ENCODE measurements at places on chromosomes 11 and 22. TPM values are rescaled to one million over a fixed set of nuclear protein-coding genes. Genes with fewer than 3 reads are reported as not detected.

The CABP2 gene
- not detected for total RNA-seq

The SLC22A25 gene
- not detected for total RNA-seq

The TPBGL gene
- total RNA-seq = not detected

The MAPK8IP1 gene
- total RNA-seq = 0.34 TPM

The CSRP3 gene
- not detected for total RNA-seq

The ZP1 gene
- total RNA-seq = not detected

The SLC25A1 gene
- 62.9 TPM for total RNA-seq

The TST gene
- 32.5 TPM for total RNA-seq

The PSMA1 gene
- total RNA-seq = 108 TPM

The SLC35E4 gene
- total RNA-seq = 7.5 TPM

The FGF19 gene
- not detected for total RNA-seq

The SMIM35 gene
- not detected for total RNA-seq

The TRIM22 gene
- total RNA-seq = 72.0 TPM

The APOBEC3B gene
- 0.50 TPM for total RNA-seq

The MMP7 gene
- 5.0 TPM for total RNA-seq

The CNTF gene
- total RNA-seq = 1.4 TPM

The OR5P2 gene
- total RNA-seq = under 0.01 TPM

The SMIM38 gene
- total RNA-seq = 0.21 TPM

The CCDC85B gene
- 10.9 TPM for total RNA-seq

The SPINDOC gene
- total RNA-seq = 4.4 TPM

The MRGPRF gene
- total RNA-seq = not detected

The IGF2 gene
- 0.07 TPM for total RNA-seq

The CHST1 gene
- 1.7 TPM for total RNA-seq

The BCL2L13 gene
- 65.3 TPM for total RNA-seq

The GAB4 gene
- not detected for total RNA-seq

The MYOD1 gene
- total RNA-seq = not detected

The FLRT1 gene
- 0.34 TPM for total RNA-seq

The TMEM9B gene
- 49.0 TPM for total RNA-seq

The KIRREL3 gene
- not detected for total RNA-seq

The EEF1G gene
- 1,482 TPM for total RNA-seq

The APOA1 gene
- total RNA-seq = not detected

The DKK3 gene
- total RNA-seq = 85.4 TPM

The SPDYC gene
- not detected for total RNA-seq

The KIF18A gene
- 1.0 TPM for total RNA-seq

The ISX gene
- not detected for total RNA-seq

The PTGDR2 gene
- 0.07 TPM for total RNA-seq

The P2RY2 gene
- 30.9 TPM for total RNA-seq

The TMEM123 gene
- total RNA-seq = 217 TPM

The PGA5 gene
- total RNA-seq = not detected

The EP300 gene
- 40.0 TPM for total RNA-seq

The CSNK2A3 gene
- total RNA-seq = 4.1 TPM

The C11orf21 gene
- not detected for total RNA-seq

The USP47 gene
- 76.6 TPM for total RNA-seq

The PIK3C2A gene
- 70.7 TPM for total RNA-seq

The GLYATL2 gene
- under 0.01 TPM for total RNA-seq

The TOP3B gene
- 43.2 TPM for total RNA-seq

The SOX6 gene
- total RNA-seq = 2.5 TPM

The CYTH4 gene
- under 0.01 TPM for total RNA-seq

The MMP10 gene
- total RNA-seq = 10.3 TPM

The NOX4 gene
- 0.43 TPM for total RNA-seq

The OOSP4B gene
- total RNA-seq = not detected

The SGSM1 gene
- 0.07 TPM for total RNA-seq

The OR52N4 gene
- total RNA-seq = not detected

The FAM181B gene
- 1.4 TPM for total RNA-seq

The FAM227A gene
- 1.4 TPM for total RNA-seq

Measured in nasal cavity respiratory epithelium epithelial cell of viscerocranial mucosa (primary cell).